ENCODE measurements at places on chromosomes 7 and 10. TPM values are rescaled to one million over a fixed set of nuclear protein-coding genes. Genes with fewer than 3 reads are reported as not detected.

The LRRC61 gene
- total RNA-seq = 18.0 TPM

The FLNC gene
- 117 TPM for total RNA-seq

The SLC18A2 gene
- total RNA-seq = not detected

The HIF1AN gene
- total RNA-seq = 10.4 TPM

The HECTD2 gene
- total RNA-seq = 8.5 TPM

The CACNA2D1 gene
- total RNA-seq = 20.6 TPM

The ABCC2 gene
- total RNA-seq = 0.79 TPM

The CALML3 gene
- total RNA-seq = not detected

Measured in dermis blood vessel endothelial cell (primary cell).